ENCODE measurements at places on chromosomes 6 and 20.

- no peak for DNase-seq
These were observed 59.8 kb downstream of the MRPL14 start for GRCh38 chr6:44067173-44068139.

- no peak for DNase-seq
These were observed 101.1 kb upstream of the CDYL start for GRCh38 chr6:4675121-4675520.

GRCh38 chr6:38973178-38974057 lies 75.2 kb upstream of the GLP1R start:
- peak; percentile 41 for DNase-seq

- DNase-seq = no peak
These were observed 702.7 kb upstream of the AGPAT4 start for GRCh38 chr6:161976553-161976952.

DNA sequence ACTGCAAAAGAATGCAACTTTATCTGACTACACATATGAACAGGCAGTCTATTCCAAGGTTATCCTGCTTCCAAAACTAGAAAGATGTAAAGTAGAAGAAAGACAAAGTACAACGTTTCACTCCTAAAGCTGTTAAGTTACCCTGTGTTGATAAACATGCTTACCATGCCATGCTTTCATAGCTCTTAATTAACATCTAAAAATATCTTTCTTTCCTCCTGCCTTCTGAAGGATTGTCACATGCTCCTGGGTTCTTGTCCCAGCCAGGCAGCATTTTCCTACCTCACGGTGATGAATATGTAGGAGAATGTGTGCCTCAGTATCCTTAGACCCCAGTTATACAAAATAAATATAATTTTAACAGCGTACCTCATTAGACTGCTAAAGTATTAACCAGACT lies 344.6 kb downstream of the SYNE1 start:
- no peak for DNase-seq

DNA sequence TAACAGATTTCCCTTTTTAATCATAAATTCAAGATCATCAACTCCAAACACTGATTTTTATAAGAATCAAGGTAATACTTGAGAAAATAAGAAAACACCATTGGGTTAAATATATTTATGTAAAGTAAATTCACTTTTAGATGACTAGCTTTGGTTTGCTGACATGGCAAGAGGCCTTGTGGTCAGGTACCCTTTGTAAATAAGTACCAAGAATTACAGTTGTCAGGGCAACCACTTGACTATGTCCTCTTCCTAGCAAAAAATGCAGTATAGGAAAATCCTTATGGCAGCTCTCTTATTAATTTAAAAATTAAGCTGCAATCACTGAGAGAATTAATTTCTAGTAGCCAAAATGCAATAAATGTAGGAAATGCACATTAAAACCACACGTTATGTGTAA lies 153.8 kb downstream of the INSM1 start:
- DNase-seq = no peak

GRCh38 chr6:141744971-141745370 lies 387.8 kb upstream of the GJE1 start:
- no peak for DNase-seq

GRCh38 chr6:149335924-149336608 lies 18.6 kb downstream of the TAB2 start:
- peak; percentile 80 for DNase-seq

DNA sequence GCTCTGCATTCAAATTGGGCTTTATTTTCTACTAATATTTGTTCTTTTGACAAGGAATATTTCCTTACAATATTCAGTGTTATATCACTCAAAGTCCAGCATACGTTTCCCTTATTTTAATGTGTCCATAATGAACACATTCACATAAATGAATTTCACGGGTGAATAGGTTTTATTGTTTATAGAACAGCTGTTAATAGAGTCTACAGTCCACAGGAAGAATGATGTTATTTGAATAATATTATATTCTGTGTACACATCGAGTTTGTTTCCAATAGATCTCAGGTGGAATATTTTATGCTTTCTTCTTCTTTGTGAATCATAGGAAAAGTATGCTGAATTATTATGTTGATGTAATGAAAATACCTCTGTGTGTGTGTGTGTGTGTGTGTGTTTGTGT lies 582.4 kb downstream of the CDH26 start:
- no peak for DNase-seq

DNA sequence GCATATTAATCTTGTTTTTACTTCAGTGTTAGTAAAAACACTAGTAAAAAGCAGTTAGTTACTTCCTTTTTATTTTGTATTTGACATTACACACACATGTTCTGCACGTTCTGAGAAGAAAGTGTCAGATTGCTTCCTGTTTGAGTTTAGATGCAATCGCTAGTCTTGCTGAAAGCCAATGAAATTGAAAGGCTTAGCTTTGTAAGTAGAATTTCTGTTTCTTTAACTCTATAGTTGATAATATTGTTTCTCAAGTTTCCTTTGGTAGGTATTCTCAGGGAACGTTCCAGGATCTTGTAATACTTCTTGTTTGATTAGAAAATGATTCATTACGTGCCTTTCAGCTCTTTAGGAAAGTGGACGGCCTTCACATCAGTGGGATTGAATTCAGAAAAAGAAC lies 55.0 kb downstream of the CDKAL1 start:
- peak; percentile 4 for DNase-seq

- no peak for DNase-seq
These were observed 19.1 kb downstream of the ZSCAN23 start for GRCh38 chr6:28424163-28424562.

DNA sequence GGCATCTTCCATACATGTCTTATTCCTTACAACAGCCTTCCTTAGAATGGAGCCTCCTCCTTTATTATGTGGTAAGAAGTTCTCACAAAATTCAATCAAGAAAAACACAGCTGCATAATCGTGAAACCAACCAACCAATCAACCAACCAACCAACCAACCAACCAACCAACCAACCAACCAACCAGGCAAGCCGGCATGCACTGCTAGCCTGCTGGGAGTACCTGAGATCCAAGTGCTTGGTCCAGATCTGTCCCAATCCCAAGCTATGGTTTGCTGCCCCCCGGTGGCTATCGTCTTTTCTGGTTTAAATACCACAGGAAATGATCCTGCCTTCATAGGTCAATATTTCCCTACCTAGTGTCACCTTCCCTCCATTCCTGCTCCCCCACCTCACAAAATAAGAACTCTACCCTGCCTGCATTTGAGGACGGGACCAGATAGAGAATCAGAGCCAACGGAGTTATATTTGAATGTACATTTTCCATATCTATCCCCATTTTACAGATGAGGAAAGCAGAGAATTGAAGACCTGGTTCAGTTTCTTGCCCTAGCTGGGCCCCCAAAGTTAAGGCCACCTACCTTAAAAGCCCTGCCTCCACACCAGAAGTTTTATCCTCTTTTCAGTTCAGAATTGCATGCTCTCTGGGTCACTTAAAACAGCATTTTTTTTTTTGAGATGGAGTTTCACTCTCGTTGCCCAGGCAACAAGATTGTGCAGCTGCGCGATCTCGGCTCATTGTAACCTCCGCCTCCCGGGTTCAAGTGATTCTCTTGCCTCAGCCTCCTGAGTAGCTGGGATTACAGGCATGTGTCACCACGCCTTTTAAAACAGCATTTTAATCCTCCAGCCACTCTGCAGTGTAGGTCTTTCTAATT lies 27.1 kb downstream of the RAB44 start:
- DNase-seq = peak; percentile 50

DNA sequence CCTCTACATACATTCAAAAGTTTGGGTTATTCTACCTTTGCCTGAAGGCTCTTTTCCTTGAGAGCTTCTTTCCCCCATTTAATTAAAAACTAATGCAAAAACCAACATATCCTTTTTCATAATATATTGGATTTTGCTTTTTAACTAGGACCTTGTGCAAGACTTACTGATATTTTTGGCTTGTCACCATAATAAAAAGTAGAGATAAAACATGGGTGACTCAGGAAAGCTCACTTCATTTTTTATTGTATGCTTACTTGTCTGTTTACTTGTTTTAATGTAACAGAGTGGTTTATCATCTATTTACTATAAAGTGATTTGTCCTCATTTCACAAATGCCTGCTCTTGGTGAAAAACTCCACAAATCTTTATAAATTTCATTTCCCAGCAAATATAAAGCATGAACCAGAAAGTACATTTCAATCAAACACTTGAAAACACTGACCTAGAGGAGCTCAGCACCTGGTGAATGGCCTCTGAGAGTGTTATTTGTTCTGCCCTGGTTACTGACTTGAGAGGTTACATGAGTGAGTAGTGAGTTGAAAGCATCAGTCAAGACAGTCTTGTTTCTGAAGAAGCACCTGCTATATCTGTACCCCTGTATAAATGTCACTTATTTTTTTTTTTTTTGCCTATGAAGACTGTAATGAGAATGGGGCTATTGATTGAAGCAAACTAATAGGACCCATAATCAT lies 20.8 kb downstream of the ADGRG6 start:
- no peak for DNase-seq

GRCh38 chr20:22383156-22383555 lies 201.2 kb downstream of the FOXA2 start:
- peak; percentile 32 for DNase-seq

DNA sequence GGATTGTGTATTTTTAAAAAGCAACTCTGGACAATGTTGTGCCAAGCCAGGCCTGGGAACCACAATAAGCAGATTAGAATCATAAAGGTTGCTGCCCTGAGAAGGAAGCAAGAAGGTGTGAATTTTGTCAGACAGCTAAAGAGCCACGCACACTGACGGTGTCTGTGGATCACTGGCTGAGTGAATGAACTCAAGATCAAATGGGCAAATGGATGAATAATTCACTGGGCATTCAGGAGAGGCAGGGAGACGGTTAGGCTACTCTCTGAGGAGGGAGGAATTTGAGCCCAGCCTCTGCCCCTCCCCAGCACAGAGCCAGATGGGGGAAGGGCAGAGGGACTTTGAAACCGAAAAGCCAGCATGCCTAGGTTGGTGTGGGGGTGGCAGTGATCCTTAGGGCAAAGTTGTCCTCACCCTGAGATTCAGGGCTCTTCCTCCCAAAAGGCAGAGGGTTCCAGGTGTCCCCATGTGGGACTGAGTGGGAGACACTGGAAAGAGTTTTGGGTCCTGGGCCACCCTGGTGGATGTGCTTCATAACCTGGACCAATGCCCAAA lies 19.5 kb upstream of the SLC22A7 start:
- DNase-seq = peak; percentile 68

DNA sequence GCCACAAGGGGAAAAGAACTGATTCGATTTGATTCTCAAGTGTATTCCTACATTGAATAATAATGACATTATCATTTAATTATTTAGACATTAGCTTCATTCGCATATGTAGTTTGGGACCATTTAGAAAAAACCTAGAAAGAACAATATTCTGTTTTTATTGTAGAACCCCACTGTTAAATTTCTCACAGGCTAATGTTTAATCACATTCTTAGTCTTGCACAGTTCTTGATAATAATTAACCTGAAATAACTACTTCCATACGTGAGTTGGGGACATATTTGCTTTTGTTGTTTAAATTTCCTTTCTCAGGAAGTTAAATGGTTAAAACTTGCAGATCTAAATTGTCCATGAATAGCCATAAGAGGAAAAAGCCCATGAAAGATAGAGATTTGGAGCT lies 275.2 kb downstream of the TFAP2B start:
- DNase-seq = no peak

- no peak for DNase-seq
These were observed 213.2 kb upstream of the MYLIP start for GRCh38 chr6:15915508-15916178.

- DNase-seq = no peak
These were observed 8.3 kb upstream of the FOXC1 start for GRCh38 chr6:1601158-1602048.

DNA sequence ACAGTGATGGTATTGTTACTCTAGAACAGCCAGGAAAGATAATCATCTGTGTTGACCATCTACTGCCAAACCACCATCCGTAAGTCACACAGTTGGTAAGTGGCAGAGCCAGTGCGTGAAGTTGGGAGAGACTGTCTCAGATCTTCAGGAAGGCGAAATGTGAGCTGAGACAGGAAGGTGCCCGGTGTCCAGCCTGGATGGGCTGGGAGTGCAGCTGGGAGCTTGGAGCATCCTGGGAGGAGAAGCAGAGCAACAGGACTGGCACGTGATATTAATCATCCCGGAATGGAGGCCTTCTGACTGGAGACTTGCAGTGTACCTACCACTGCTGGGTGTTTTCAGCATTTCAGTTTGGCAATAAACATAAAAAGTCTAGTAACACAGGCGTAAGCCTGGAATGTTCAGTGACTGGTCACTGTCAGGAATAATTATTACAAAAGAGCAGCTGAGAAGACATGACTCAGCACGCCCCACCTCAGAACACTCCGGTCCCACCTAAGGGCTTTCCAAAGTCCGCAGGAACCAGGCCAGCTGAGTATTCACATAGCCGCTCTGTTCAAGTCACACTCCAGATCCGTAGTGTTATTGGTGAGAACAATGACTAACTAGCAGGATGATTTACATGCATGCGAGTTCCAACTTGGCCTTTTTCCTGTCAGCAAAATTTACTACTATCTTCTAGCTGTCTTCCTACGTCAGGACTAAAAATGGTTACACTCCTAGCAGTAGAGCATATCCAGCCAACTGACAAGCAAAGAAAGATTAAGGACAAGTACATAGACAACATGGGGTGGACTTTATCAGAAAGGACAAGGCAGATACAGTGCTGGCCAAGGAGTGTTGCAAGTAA lies 45.1 kb upstream of the PNRC1 start:
- DNase-seq = peak; percentile 98

DNA sequence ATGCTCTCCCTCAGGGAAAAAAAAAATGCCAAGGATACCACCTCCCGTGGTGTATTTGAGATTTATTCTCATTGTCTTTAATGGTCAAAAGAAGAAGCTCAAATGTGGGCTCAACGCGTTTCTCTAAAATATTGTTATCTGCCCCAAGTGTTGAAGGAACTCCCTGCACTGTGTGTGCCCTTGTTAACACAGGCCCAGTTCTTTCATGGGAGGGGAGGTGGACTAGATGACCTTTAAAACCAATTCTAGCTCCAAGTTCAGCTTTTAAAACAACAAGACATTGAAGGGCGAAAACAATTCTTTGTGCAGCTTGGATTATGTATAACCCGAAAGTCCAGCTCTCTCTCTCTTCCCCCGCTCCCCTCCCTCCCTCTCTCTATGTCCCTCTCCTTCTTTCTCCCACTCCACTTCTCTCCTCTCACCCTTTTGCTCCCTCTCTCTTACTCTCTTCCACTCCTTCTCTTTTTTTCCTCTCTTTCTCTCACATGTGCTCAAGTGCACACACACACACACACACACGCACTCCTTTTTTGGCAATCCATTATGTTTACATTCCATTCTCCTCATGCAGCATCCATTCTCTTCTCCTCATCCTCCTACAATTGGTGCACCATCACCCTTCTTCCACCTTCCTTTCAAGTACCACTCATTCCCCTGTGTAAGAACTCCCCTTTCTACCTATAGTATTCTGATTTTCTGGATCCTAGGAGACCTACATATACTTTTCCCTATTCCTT lies 8.5 kb downstream of the HLA-DMB start:
- peak; percentile 52 for DNase-seq

Measured in fibroblast of skin of right quadriceps (primary cell).